ENCODE measurements at places on chromosomes 7 and 10.
A peak's percentile ranks its signal among the peaks of the same experiment; 100 is the strongest.

- DNase-seq = peak; percentile 20
These were observed 781 bp upstream of the GRM8 start for GRCh38 chr7:127253281-127254162.

- no peak for DNase-seq
These were observed 10.1 kb downstream of the KIF5B start for GRCh38 chr10:32046151-32046550.

DNA sequence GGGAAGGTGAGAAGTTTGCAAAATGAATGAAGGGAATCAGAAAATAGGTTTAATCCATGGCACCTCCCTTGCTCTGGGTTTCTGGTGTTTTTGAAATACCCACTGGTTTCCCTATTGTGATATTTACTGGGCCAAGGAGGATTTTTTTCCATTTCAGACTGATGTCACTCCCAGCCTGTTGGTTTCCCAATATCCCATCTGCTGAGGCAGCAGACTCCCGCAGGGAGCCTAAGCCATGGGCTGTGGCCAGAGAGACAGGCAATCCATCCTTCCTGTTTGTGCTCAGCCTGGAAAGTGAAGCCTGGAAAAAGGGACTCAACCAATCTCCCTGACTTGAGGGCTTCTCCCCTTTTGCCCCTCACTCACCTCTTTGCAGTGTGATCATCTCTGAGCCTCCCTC, 22.8 kb downstream of the FAM107B start:
- no peak for DNase-seq

- DNase-seq = no peak
These were observed 65.7 kb downstream of the CHST15 start for GRCh38 chr10:124027651-124028050.

DNA sequence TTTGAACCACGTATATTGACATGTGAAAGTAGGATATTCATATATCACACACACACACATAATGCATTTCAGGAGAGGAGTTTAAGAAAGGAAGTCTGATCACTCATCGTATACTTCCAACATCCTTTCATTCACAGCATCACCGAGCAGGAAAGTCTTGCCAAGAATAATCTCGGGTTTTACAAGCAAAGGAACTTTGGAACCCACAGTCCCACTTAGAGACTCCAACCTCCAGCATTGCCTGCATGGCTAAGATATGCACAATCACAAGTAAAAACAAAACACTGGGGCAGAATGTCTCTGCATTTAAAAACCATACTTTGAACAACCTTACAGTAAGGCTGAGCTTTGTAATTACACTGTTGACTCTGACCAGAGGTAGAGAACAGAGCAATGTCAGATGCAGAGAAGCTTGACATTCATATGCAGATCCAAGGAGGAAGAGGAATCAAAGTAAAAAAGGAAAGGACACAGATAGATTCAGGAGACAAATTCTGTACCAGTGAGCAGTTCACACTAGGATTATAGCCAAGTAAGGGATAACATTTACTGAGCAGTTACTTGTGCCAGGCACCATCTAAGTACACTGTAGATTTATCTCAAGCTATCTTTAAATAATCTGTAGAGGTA, 14.8 kb downstream of the THSD7A start:
- DNase-seq = no peak

DNA sequence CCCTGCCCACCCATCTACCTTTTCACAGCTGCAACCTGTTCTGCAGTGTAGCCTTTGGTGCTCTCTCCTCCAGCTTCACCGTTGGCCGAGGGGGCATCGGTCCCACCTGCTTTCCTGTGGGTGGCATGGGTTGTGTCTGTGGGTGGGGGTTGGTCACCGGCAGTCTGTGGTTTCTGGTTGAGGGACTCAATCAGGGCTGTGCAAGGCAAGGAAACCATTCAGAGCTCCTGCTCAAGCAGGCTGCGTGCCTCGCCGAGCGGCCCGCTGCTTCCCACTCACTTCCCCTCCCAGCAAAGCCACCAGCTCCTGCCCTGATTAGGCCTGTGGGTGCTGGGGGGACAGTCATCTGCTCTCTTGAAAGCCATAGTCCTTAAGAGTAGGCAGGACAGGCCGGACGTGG, 9.8 kb downstream of the DNAJB12 start:
- DNase-seq = no peak

GRCh38 chr10:98778277-98778759, 331.6 kb upstream of the HPS1 start:
- DNase-seq = no peak

GRCh38 chr10:93608421-93608820, 3.9 kb upstream of the PDE6C start:
- DNase-seq = no peak

DNA sequence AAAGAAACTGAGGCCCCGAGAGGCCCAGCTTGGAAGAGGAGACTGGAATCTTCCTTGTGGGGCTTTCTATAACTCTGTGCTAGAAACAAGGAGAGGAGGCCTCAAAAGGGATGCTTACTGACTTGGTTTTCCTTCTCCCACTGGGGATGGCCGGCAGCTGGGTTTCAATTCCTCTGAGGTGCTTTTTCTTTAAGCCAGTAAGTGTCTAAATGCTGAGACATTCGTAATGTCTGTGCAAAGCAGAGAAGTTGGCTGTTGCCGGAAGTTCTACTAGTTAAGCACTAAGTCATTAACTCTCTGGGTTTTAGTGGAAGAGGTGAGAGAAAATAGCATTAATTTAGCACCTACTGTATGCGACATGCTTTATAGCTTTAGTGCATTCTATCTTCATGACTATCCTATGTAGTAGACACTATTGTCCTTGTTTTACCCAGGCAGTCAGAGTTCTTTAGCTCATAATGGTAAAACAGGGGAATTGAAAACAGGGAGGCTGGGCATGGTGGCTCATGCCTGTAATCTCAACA, 135.2 kb downstream of the RGS10 start:
- no peak for DNase-seq

DNA sequence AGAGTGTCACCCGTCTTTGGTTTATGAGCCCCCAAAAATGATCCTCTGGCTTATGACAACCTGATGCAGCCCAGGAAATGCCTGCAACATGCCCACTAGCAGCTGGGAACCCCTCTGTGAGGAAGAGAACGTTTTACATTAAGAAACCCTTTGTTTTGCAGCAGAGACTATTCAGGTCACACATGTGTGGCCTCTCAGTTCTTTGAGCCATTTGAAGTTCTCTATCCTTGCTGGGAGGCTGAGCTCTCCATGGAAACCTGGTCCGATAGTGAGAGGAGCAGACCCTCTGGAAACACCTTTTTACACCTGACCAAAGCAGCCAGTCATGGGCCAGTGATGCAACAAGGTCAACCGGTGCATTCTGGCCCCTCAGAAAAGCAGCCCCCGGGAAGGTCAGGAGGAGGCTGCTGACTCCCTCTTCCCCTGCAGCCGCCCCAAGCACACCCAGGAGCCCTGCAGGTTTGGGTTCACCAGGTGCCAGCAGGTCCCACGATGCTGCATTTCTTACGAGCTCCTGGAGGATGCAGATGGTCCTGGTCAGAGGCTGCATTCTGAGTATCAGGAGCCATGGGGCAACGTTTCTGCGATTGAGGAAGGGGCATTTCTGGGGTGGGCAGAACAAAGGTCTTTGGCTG, 134.3 kb downstream of the ZMYND11 start:
- DNase-seq = no peak

DNA sequence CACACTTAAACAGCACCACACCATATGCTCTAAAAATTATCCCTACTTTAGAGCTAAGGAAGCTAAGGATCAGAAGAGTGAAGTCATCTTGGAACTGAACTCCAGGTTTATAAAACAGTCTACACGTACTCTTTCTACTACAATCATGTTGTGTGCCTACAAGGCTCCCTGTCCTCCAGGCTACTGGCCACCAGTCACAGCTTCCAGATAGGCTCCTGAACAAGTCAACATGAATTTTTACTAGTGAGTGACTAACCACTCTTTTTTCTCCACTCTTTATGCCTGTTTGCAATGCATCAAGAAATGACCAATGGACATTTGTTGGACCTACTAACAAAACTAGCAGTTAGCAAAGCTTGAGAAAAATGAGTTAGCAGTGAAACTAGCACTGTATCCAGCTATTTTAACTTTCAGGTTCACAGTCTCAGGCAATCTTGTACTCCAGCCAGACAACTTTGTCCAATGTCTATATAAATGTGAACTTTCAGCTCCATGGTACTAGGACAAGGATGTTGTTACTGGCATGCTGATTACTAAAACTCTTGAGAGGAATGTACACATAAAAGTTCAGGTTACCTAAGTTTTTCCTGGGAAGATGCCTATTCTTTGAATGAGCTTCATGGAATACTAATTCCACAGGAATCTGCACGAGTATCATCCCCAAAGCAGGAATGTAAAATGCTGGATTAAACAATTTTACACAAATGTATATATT, 180.0 kb downstream of the BTAF1 start:
- DNase-seq = no peak

- no peak for DNase-seq
These were observed 25.5 kb upstream of the HPS1 start for GRCh38 chr10:98472196-98472595.

DNA sequence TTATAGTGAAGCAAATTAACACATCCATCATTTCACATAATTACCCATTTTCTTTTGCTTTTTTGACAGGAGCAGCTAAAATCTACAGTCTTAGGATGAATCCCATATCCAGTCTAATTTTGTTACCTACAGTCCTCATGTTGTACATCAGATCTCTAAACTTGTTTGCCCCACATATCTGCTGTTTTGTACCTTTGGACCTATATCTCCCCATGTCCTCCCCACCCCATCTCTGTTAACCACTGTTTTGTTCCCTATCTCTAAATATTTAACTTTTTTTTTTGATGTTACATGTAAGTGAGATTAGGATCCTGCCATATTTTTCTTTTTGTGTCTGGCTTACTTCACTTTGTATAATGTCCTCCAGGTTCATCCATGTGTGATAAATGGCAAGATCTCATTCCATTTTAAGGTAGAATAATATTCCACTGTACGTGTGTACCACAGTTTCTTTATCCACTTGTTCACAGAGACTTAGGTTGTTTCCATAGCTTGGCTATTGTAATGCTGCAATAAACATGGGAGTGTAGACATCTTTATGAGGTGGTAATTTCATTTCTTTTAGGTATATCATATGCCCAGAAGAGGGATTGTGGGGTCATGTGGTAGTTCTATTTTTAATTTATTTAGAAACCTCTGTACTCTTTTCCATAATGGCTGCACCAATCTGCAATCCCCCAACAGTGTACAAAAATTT, 19.6 kb downstream of the NPVF start:
- DNase-seq = no peak

- DNase-seq = no peak
These were observed 35.4 kb upstream of the GPAM start for GRCh38 chr10:112218960-112219359.

DNA sequence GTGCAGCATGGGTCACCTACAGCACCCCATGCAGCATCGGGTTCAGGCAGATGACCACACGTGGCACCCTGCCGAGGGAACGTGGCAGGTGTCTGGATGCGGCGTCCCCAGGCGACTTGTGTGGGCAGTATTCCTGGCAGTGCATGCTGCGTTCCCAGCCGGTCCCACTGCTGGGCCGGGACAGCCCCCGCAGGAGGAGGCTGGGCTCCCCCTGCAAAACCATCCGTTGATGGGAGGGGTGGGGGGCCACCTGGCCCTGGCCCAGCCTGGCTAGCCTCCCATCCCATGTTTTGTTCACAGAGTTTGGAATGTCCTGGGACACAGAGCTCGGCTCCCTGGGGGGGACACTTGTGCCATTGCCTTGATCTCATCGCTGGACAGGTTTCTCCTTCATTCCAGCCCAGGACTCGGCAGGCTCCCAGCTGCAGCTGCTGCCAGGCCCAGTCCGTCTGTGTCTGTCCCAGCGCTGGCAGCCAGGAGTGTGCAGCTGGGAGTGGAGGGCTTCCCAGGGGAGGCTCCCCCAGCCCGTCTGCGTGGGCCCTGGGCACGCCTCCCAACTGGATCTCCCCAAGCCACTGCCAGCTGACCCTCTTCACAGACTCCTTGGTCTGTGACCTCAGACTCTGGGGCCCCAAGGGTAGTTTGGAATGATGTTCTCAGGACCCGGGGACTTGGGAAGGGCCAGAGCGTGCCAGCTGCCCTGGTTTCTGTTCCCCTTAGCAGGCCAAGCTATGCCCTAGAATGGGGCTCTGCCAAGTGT, 32.6 kb downstream of the TMEM270 start:
- DNase-seq = no peak

GRCh38 chr10:62632071-62632809, 172.3 kb upstream of the ADO start:
- no peak for DNase-seq

GRCh38 chr10:19730167-19730906, 85.9 kb upstream of the PLXDC2 start:
- DNase-seq = no peak

GRCh38 chr10:89295597-89295996, 6.2 kb upstream of the IFIT2 start:
- no peak for DNase-seq

GRCh38 chr10:91197127-91197526, 23.3 kb upstream of the PCGF5 start:
- no peak for DNase-seq

DNA sequence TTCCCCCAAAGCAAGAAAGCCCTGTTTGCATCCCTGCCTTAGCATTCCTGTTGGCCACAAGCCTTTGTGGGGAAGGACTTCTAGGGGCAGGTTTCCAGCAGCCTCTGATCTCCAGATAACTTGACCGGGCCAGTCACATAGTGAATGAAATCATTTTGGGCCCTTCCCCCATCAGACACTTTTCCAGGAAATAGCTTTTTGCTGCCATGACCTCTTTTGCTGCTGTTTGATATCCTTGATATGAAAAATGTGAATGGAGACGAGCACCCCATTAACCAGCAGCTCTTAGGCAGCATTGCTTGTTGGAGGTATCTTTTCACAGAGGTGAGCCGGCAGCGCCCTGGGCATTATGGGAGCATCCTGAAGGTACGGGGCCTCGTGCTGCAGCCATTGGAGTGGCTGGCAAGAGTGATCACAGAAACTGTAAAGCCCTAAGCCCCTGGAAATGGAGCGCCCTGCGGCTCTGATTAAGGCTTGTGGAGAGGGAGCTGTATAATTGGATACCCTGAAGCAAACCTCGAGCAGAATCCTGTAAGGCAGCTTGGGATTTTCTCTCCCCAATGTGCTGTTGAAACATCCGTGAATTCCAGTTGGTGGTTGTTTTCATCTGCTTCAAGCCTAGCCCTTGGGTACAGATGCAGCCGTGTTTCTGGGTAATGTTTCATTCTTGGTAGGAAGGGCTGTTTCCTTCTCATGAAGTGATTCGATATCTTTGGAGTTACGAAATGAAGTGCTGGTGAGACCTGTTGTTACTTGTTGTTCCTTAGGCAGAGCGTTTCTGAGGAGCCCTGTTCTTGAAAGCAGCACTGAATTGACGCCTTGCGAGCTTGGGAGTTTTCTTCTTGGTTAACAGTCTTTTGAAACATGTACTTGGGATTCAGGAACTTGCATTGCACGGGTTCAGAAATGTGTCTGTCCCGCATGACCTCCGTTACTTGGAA, 179.0 kb downstream of the PTEN start:
- no peak for DNase-seq

DNA sequence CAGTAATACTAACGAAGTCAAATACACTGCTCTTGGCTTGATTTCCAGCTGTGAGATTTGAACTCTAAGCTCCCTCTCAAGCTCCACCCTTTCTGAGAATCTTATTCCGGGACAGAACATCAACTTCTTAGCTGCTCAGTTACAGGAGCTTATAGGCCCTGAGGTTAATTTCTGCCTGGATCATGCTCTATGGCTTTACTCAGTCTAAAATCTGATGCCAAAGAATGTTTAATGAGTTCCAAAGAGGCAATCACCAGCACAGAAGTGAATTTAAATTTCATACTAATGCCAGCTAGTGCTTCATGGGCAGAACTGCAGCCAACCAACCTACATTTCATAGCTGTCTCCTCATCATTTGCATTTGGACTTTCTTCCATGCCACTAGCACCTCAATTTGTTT, 707.2 kb downstream of the MAGI2 start:
- no peak for DNase-seq

Data from stimulated activated CD8-positive, alpha-beta memory T cell treated with anti-CD3 and anti-CD28 coated beads, Interleukin-7, amount 100 ng/mL, for 24 hours (primary cell).